ENCODE measurements at places on chromosomes 7 and 10.
A peak's percentile ranks its signal among the peaks of the same experiment; 100 is the strongest.

- DNase-seq: peak; percentile 45
Measured at GRCh38 chr7:44066494-44067063, 1.2 kb upstream of the PGAM2 start.

DNA sequence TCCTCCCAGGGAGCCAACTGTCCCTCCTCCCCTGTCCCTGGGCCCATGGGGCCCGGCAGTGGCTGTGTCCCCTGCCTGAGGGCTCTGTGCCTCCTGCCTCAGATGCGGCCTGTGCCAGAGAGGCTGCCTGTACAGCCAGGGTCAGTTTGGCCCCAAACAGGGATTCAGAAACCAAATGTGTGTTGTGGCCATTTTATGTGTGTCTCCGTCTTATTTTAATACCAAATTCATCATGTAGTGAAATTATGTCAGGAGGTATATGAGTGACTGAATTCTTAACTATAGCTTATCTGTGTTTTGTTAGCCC is 114.8 kb downstream of the NT5C2 start:
- no peak for DNase-seq

- no peak for DNase-seq
Measured at GRCh38 chr7:121595758-121596696, 199.9 kb upstream of the FAM3C start.

DNA sequence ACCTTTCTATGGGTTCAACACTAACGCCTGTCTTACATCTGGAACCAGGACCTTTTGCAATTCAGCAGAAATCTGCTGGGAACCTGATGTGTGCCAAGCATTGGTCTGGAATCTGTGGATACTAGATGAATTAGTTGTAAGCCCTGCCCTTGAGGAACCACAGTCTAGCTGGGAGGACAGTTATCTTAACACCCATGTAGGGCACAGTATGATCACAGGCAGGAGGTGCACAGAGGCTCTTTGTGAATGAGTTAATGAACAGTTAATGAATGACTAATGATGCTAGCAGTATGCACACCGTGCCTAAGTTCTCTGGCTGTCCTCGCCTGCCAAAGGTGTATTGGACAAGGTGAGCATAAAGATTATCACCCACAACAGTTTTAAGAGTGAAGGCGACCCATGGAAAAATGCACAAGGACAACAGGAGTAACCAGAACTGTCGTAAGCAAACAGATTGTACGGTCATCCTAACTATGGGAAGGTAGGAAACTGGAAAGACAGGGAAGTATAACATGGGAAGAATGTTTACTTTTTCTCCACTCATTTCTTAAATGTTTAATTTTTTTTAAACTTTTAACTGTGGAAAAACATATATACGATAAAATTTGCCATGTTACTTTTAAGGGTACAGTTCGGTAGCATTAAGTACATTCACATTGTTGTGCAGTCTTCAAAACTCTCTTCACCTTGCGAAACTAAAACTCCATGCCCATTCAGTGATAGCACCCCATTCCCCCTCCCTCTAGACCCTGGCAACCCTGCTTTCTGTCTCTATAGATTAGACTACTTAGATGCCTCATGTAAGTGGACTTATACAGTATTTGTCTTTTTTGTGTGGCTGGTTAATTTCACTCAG is 139.9 kb downstream of the CXCL12 start:
- no peak for DNase-seq

DNA sequence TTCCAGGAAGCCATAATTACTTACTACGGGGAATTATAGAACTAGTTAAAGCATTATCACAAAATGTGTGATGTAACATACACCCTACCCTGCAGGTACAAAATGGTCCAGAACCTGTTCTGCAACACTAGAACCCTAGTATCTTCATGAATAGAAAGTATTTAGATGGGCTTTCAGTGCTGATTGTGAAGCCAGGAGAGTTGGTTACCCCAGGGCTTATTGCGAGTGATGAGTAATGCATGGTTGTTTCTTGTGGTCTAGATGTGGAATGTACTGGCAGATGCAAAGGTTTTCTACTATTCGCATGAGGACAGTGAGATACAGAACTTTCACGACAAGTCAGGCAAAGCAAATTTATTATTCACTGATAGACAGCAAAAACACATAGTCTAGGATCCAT is 33.6 kb upstream of the AGR3 start:
- no peak for DNase-seq

DNA sequence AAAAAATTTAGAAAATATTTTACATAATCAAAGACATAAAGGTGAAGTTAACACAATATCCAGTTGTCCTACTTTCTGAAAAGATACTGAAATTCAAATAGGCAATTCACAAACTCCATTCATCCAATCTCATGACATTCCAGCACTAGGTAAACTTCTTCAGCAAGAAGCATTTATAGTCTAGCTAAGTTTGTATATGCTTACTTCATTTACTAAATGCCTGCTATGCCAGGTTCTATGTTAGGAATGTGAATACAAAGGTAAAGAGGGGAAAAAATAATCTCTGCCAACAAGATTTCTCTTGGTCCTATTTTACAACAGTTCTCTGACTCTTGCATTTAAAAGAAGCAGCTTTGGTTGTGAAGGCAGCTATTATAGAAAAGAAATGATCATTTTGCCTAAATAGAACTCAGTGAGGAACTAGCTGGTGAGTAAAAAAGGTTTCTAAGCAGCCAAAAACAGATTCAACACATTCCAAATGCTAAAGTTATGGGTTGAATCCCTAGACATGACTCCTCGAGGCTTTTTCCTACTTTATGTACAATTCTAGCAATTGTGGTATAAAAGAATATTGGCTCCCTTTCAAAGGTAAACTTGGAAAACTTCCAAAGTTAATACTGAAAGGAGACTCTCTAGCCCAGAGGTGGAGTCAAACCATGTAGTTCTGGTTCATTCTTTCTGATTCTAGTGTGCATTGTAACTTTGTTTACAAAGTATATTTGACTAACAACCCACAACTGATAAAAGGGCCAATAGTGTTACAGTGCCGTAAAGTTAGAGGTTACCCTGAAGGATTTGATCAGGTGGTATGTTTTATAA is 30.9 kb upstream of the KLHL7 start:
- no peak for DNase-seq

DNA sequence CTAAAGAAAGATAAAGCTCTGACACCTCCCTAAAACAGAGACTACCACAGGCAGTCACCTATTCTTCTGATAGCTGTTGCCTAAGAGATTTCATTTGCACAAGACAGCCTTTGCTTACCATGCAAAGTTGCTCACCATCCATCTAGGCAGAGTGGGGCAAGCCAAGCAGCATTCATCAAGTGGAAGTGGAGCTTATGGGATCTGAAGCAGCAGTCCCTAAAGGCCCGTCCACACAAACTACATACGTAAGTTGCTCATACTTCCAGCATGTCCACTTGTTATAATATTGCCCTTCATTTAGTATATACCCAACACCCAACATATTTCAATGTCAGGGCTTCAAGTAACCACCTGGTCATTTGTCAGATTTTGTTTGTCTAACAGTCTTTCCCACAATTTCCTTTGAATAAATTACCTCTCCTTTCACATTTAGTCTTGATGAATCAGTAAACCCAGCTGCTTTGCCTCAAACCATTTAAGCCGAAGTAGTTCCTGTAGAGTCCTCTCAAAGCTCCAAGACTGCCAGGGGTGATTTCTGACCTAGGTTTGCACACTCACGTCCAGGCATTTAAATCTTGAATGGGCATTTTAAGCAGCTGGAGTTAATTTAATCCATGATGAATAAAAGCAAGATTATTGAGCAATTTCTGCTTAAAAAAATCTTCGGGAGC is 67.9 kb downstream of the ATAD1 start:
- no peak for DNase-seq

GRCh38 chr10:8628351-8628750 is 573.9 kb downstream of the GATA3 start:
- no peak for DNase-seq

DNA sequence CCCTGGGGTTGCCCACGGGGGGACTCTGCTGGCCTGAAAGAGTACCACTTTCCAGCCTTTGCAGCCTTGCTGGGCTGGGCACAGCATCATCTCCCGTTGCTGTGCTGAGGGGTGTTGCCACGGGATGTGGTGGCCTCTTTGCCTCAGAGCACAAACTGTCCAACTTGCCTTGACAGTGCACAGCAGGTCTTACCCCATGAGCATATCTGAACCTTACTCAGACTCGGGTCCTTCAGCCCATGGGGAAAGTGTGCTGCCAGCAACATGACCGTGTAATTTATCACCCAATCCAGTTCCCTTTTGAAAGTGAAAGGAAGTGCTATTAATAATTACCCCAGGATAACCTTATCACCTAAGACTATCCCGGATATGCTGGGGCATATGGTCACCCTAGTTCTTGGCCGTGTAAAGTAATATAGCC is 46.8 kb downstream of the TBXAS1 start:
- no peak for DNase-seq

DNA sequence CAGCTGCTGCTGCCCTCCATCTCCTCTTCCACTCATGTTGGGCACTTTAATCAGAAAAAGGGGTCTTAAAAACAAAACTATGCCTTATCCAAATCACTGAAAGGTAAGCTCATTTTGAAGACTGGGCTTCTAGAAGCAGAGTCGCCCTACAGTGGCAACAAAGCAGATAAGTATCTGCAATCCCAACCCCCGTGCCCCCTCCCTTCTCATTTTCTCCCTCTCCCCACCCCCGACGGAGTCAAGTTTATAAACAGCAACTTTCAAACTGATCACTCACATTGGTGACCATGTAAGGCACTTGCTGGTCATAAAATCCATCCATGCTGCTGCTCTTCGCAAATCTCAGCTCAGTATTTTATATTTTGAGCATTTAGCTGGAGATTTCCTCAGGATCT is 738 bp downstream of the ETV1 start:
- DNase-seq: no peak

DNA sequence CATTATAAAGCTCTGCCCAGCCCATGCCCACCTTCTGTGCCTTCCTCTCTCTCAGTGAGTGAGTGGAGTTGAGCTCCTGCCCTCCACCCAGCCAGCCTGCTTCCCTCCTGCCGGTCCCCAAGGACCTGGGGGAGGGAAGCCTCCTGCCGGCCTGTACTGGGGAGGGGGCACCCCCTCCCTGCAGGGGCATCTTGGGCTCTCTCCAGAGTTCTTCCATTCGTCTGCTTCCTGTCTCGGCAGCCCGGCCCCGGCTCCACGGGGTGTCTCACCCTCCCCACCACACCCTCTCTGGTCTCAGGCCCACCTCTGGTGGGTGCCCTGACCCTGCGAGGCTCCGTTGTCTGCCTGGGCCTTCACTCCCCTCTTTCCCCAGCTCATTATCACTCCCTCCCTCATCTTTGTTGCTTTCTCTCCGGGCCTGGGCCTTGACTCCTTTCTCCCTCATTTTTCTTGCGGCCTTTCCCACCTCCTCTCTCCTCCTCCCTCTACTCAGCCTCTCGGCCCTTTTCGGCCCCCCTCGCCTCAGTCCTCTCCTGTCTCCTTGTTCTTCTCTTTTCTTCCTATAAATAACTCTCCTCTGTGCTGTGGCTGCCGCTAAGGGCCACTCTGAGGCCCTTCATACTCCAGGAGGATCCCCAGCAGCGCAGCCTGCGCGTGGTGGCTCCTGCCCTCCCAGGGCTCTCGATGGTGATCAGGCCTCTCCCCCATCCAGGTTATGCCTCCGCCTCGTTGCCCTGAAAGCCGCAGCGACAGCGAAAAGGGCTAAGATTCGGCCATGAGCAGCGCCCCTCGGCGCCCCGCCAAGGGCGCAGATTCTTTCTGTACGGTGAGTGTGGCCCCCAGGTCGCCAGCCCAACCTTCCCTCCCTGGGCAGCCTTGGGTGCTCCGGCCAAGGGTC is 2.1 kb downstream of the SLC4A2 start:
- no peak for DNase-seq

- DNase-seq: no peak
Measured at GRCh38 chr7:131483586-131483985, 72.8 kb downstream of the PODXL start.

- DNase-seq: peak; percentile 25
Measured at GRCh38 chr7:98520356-98520951, 96.6 kb upstream of the NPTX2 start.

DNA sequence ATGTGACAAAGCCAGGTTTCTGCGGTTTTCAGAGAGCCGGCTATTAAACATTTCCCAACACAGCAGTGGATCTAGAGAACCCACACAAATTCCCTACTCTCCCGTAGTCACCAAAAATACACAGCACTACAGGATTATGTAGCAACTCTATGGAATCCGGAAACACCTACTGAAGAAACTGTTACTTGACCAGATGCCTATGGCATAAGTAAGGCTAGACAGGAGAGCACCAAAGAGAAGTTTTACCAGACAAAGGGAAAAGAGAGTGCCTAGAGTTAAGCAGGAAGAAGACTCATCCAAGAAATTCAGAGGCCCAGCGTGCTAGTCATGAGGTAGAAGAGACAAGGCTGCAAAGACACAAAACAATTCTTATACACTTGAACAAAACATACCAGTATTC is 321.1 kb downstream of the PARD3 start:
- no peak for DNase-seq

DNA sequence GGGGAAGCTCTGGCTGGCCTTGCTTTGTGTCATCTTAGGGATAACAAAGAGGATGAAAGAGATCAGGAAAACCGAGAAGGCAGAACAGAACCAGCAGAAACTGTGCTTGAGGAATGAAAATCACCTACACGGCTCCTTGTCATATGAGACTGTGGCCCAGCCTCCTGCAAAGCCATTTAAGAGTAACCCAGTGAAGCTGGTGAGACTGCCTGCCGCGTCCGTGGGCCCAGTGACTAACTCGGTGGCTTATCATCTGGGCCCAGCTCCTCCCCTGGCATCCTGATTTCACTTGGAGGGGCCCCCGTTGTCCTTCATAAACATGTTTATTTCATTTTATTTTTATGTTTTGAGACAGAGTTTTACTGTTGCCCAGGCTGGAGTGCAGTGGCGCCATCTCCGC is 30.7 kb downstream of the HTRA1 start:
- peak; percentile 16 for DNase-seq

DNA sequence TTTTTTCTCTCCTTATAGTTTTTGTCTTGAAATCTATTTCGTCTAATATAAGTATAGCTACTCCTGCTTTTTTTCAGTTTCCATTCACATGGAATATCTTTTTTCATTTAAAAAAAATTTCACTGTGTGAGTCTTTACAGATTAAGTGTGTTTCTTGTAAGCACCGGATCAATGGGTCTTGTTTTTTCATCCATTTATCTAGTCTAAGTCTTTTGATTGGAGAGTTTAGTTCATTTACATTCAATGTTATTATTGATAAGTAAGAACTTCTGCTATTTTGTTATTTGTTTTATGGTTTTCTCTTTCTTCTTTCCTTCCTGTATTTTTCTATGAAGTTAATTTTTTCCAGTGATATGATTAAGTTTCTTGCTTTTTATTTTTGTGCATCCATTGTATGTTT is 216.7 kb upstream of the CNTNAP2 start:
- DNase-seq: no peak

- no peak for DNase-seq
Measured at GRCh38 chr7:94996369-94996768, 89.0 kb downstream of the PPP1R9A start.

GRCh38 chr7:98922392-98923187 is 44.3 kb downstream of the TRRAP start:
- no peak for DNase-seq

GRCh38 chr7:41116817-41117216 is 586.1 kb downstream of the INHBA start:
- no peak for DNase-seq

GRCh38 chr10:30559180-30559579 is 70.4 kb downstream of the LYZL2 start:
- DNase-seq: no peak
